Globus pallidus (tissue), 1 donor: ENCODE measurements at places on chromosomes 11 and 22.

GRCh38 chr11:86916330-86916729 lies 38.9 kb downstream of the FZD4 start:
- no peak for DNase-seq

GRCh38 chr22:35039625-35040024 lies 26.3 kb upstream of the ISX start:
- no peak for DNase-seq

GRCh38 chr11:110345743-110346142 lies 49.3 kb upstream of the RDX start:
- DNase-seq = no peak

GRCh38 chr11:117195258-117195657 lies 3.9 kb upstream of the TAGLN start:
- DNase-seq = no peak

DNA sequence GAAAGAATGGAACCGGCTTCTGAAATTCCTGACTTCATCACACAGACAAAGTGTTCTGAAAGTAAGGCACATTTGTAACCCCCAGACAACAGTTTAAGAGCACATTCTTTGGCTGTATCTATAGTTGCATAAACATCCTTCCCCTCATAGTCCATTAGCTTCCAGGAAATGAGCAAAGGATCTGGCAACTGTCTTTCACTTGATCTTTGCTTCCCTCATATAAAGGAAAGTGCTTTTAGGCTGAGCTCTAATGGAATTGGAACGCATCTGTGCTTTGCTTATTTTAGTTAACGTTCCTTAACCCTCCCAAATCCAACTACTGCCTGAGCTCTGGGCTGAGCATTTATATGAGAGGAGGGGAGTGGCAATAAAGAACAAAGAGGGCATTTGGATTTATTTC lies 76.9 kb upstream of the API5 start:
- DNase-seq = no peak

DNA sequence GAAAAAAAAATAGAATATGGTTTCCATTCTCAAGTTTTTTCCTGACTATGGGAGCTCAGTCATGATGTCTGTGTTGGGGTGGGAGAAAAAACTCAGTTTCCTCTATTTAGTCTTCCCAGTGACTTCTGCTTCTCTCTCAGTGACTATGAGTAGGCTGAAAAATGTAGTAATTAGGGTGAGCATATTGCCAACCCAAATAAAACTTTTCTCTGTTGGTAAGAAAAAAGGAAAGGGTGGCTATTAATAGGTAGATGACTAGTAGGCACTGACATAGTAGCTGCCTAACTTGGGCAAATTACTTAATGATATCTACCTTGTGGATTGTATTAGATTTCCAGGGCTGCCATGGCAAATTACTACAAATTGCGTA lies 34.2 kb upstream of the BIRC3 start:
- no peak for DNase-seq

DNA sequence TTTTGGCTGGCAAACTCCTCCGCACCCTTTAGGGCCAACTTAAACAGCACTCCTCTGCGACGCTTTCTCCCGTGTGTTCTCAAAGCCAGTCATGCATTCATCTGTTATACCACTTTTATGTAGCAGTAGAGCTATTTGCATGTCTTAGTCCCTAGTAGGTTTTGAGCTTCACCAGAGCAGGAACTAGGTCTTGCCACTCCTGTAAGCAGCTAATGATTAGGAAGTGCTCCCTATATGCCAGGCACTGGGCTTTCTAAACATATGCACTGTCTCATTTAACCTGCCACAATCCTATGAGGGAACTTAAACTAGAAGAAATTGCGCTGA lies 180.8 kb downstream of the DBX1 start:
- DNase-seq = no peak

GRCh38 chr11:46457659-46458424 lies 66.3 kb upstream of the CHRM4 start:
- no peak for DNase-seq

- DNase-seq = no peak
Observed at GRCh38 chr11:68438658-68439259, 21.8 kb upstream of the PPP6R3 start.

GRCh38 chr22:37362621-37363020 lies 64.7 kb downstream of the ELFN2 start:
- no peak for DNase-seq

GRCh38 chr11:74380746-74381439 lies 17.3 kb downstream of the PGM2L1 start:
- DNase-seq = no peak

GRCh38 chr11:379205-380094 lies 10.2 kb downstream of the B4GALNT4 start:
- DNase-seq = no peak

DNA sequence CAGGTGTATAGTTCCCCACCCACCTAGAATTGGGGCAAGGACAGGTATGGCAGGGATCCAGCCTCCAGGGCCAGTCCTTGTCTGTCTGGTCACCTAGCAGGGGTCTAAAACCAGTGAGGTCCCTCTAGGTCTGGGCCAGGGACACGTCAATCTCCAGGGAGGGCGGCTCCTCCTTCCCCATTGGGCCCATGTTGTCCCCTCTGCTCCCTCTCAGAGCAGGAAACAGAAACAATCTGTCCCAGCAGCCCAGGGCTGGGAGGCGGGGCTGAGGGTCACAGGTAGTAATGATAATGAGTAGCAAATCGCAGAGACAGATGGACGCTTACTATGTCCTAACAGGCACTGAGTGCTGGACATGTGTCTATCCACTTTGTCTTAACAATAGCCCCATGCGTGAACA lies 22.8 kb upstream of the SYT7 start:
- DNase-seq = no peak

- DNase-seq = peak; percentile 42
Observed at GRCh38 chr11:66981976-66982578, 7.0 kb downstream of the C11orf86 start.

- no peak for DNase-seq
Observed at GRCh38 chr11:33828604-33829429, 54.5 kb upstream of the FBXO3 start.

GRCh38 chr11:33895752-33896137 lies 3.9 kb upstream of the LMO2 start:
- DNase-seq = no peak

DNA sequence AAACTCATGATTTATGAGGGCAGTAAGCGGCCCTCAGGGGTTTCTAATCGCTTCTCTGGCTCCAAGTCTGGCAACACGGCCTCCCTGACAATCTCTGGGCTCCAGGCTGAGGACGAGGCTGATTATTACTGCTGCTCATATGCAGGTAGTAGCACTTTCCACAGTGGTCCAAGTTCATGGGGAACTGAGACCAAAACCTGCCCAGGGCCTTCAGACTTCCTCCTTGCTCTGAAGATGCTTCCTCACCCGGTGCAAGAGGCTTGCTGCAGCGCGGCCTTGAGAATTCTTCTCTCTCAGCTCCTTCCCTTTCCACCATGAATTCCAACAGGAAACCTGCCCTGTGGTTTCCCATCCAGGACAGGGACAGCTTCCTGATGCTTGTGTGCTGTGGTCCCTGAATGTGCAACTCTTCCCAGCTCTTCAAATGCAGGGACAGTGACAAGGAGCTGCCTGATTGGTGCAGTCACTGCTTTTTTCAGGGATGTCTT lies 53.9 kb downstream of the GGTLC2 start:
- DNase-seq = no peak

GRCh38 chr11:118790357-118791110 lies 430 bp downstream of the DDX6 start:
- DNase-seq = peak; percentile 93

- DNase-seq = no peak
Observed at GRCh38 chr11:78465169-78465942, 47.7 kb upstream of the GAB2 start.

GRCh38 chr11:134258577-134258976 lies 5.2 kb downstream of the ACAD8 start:
- no peak for DNase-seq

DNA sequence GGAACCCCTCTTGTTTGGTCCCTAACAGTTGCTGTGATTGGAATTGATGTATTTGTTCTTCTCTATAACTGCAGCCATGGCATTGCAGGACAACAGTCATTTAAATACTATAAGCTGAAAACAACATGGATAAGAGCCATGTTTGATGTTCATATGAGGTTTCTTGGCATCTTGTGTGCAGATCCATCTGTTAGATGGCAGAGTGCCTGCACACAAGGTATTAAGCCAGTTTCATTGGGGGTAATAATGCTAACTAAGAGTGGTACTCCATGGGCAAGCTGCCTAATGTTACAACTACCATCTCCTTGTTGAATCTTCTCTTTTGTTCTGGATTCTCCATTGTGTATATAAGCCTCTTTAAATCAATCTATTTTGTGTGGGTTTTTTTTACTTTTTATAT lies 206.0 kb upstream of the CHORDC1 start:
- no peak for DNase-seq

GRCh38 chr11:17458268-17458667 lies 18.4 kb downstream of the ABCC8 start:
- DNase-seq = no peak

- DNase-seq = no peak
Observed at GRCh38 chr11:65423516-65424204, 1.1 kb downstream of the NEAT1 start.

GRCh38 chr11:66861038-66861773 lies 4.3 kb downstream of the LRFN4 start:
- no peak for DNase-seq

DNA sequence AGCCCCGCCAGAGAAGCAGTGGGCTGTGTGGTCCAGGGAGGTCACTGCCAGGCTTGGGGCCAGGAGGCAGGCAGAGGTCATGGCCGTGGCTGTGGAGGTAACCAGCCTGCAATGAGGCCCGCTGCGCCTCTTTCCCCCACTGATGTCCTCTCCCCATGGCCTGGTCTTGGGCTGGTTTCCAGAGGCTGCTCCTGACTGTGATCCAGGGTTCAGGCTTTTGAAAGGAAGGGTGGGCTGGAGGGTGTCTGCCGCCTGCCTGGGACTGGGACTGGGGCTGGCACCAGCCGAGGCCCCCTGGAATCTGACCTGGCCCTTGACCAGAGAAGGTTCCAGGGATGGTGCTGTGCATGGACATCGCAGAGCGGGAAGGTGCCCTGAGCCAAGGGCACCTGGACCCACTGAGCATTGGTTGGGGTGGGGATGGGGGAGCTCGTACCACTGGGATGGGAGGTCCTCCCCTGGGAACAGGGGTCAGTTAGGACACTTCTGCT lies 59.6 kb upstream of the THY1 start:
- no peak for DNase-seq

- DNase-seq = no peak
Observed at GRCh38 chr11:58609723-58610122, 12.7 kb upstream of the CNTF start.

GRCh38 chr11:33912405-33913361 lies 20.8 kb upstream of the LMO2 start:
- no peak for DNase-seq

DNA sequence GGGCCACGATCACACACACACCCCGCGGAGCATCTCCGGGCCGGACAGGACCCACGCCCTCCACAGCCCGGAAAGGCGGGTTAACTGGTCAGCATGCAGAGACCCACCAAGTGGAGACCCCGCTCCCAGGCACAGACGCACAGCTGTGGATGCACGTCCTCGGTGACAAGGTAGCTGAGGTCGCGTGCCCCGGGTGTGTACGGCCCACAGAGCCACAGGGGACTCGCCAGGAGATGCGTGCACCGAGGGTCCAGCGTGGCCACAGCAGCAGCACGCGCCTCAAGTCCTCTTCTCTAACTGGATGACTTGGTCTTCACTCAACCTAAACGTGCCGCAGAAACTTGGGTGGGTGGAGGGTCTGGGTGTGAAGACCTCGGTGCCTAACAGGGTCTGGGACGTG lies 5.5 kb downstream of the H19 start:
- DNase-seq = no peak

- DNase-seq = no peak
Observed at GRCh38 chr11:17845431-17845881, 110.9 kb downstream of the KCNC1 start.
